GM04503 (cell line): ENCODE measurements at places on chromosomes 7 and 10.

GRCh38 chr7:7710469-7710868 is 7.9 kb downstream of the RPA3 start:
- no peak for DNase-seq

- no peak for DNase-seq
These were observed 83.1 kb upstream of the HABP2 start for GRCh38 chr10:113469796-113470195.

GRCh38 chr7:42880392-42880791 is 31.5 kb downstream of the C7orf25 start:
- DNase-seq, result no peak

DNA sequence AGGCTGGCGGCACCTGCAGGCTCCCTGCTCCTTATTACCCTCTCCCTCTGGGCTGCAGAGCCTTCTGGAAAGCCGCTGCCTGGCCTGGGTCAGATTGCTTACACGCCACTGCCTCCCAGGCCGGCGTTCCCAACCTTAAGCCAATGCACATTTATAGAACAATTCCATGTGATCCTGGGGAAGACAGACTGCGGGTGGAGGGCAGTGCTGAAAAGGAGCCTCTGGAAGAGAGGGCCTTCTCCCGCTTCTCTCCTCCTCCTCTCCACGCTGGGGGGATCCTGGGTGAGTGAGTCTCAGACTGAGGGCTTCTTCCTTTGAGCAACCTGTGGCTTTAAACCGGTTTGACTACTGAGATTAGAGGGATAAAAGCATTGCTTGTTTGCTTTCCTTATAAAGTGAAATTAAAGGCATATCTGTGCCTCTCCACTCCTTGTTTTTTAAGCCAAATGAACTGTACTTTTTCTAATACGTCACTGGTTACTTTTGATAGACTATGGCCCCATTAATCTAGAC is 5.5 kb downstream of the TACC2 start:
- DNase-seq, result no peak

GRCh38 chr7:46486256-46487206 is 565.5 kb upstream of the IGFBP3 start:
- peak; percentile 76 for DNase-seq

GRCh38 chr10:121804460-121804859 is 123.4 kb downstream of the ATE1 start:
- DNase-seq, result peak; percentile 83

GRCh38 chr10:48361176-48361575 is 54.7 kb downstream of the MAPK8 start:
- DNase-seq, result no peak

- DNase-seq, result no peak
These were observed 2.4 kb downstream of the PWWP2B start for GRCh38 chr10:132399117-132400035.
